Activated T-helper 2 cell treated with anti-CD3 and anti-CD28 coated beads, Interferon-gamma antibody, Interleukin-2, Interleukin-4, amounts not matched to agents 10 μg/mL and 5 μg/mL and 100 μg/mL, durations not matched to agents 14 hours and 24 hours and 36 hours (primary cell): ENCODE measurements at places on chromosomes 12 and 14. TPM values are rescaled to one million over a fixed set of nuclear protein-coding genes. Genes with fewer than 3 reads are reported as not detected.

DNA sequence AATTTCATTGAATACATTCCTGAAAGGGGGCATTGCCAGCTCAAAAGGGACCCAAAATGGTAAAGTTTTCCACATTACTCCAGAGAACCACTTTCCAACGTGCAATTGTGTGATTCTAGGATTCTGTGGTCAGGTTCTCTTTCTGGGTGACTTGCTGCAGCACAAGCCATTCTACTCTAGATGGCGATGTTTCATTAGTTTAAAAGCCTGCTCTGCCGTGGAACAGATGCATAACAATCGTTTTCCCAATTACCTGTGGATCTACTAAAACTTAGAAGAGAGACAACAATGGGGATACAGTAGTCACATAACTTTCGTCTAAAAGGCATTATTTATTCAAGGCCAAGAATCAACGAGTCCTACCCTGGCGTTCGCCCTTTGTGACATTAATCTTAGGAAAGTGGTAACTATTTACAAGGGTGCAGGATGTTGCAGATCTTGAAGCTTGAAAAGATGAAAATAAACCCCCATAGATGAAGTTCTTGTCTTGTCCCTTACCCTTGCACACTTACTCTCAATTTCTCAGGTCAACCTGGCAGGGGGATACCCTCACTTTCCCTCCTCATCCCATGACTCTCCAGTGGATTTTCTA, 400.9 kb downstream of the SNAPC1 start:
- no peaks in the 10 kb centered on the region for H3K4me1 ChIP-seq
- H3K36me3 ChIP-seq = no peaks in the 10 kb centered on the region
- no peak overlapping the region for H3K4me3 ChIP-seq
- H3K27me3 ChIP-seq = peaks cover 2% of the 10 kb centered on the region
- no peak for DNase-seq
- no peak overlapping the region for H3K27ac ChIP-seq

BICDL1 gene
- total RNA-seq = 127 and 130 TPM in 2 replicates

OR6C2 gene
- total RNA-seq = not detected in 2 replicates

EXOC3L4 gene
- not detected in 2 replicates for total RNA-seq

DNA sequence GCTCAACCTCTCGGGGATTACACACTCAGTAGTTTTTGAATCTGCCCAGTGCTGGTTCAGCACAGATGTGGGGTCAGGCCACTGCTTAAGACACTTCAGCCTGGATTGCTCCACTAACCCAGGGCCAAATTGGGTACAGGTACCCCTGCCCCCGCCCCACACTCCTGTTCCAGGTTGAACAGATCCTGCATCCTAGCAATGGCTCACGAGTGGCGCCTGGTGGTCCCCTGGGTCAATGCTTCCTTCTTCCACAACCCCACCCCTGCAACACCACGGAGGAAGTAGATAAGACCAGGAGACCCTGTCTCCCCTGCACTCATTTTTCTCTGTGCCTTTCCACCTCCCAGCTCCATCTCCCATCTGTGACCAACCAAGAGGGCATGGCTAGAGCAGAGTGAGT, 108.4 kb downstream of the ESRRB start:
- no peak for DNase-seq
- H3K4me3 ChIP-seq = no peak overlapping the region
- no peaks in the 10 kb centered on the region for H3K27me3 ChIP-seq
- H3K27ac ChIP-seq = no peak overlapping the region
- H3K4me1 ChIP-seq = no peaks in the 10 kb centered on the region

- H3K36me3 ChIP-seq = no peaks in the 10 kb centered on the region
- no peak overlapping the region for H3K27ac ChIP-seq
- DNase-seq = no peak
- H3K4me1 ChIP-seq = no peaks in the 10 kb centered on the region
These were observed 56.3 kb downstream of the PPP1R36 start for GRCh38 chr14:64605926-64606685.

TMEM233 gene
- not detected in 2 replicates for total RNA-seq

GRCh38 chr12:11238275-11238674, 31.2 kb downstream of the PRB3 start:
- H3K27me3 ChIP-seq = peaks cover 2% of the 10 kb centered on the region
- no peak overlapping the region for H3K27ac ChIP-seq
- no peaks in the 10 kb centered on the region for H3K36me3 ChIP-seq
- DNase-seq = no peak
- no peaks in the 10 kb centered on the region for H3K4me1 ChIP-seq

DNA sequence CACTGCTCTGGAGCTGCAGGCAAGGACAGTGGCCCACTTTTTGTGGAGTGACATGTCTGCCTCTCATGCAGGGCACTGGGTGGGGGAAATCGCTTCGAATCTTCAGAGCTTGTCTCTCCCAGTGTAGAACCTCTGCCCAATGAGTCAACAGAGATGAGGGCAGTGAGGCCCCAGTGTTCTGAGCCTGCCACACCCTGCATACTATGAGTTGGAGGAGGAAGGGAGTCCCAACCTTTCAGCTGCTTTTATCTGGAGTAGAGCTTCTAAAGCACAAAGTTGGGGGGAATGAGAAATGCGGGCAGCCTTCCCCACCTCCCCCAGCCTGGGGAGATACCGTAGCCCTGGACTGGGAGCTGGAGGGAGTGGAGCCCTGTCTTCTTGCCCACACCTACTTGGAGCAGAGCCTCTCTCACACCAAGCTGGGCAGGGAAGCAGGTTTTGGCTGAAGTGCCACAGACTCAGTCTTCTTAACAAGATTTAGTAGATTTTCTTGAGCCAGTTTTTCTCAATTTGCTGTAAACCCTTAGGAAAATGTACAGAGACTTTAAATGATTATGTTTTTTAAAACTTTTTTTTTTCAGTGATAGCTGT, 159.1 kb downstream of the ADGRD1 start:
- H3K27ac ChIP-seq = peak overlapping the region; percentile 29
- no peak overlapping the region for H3K4me3 ChIP-seq
- H3K4me1 ChIP-seq = peaks cover 6% of the 10 kb centered on the region
- no peaks in the 10 kb centered on the region for H3K36me3 ChIP-seq
- no peak for DNase-seq

HOXC9 gene
- total RNA-seq = not detected in 2 replicates
